Stimulated activated CD4-positive, alpha-beta T cell treated with anti-CD3 and anti-CD28 coated beads, TNF-alpha, amount 100 ng/mL, for 1 hour (primary cell): ENCODE measurements at places on chromosomes 2 and 18.

GRCh38 chr2:191870744-191871143 is 23.9 kb upstream of the CAVIN2 start:
- no peak for DNase-seq

DNA sequence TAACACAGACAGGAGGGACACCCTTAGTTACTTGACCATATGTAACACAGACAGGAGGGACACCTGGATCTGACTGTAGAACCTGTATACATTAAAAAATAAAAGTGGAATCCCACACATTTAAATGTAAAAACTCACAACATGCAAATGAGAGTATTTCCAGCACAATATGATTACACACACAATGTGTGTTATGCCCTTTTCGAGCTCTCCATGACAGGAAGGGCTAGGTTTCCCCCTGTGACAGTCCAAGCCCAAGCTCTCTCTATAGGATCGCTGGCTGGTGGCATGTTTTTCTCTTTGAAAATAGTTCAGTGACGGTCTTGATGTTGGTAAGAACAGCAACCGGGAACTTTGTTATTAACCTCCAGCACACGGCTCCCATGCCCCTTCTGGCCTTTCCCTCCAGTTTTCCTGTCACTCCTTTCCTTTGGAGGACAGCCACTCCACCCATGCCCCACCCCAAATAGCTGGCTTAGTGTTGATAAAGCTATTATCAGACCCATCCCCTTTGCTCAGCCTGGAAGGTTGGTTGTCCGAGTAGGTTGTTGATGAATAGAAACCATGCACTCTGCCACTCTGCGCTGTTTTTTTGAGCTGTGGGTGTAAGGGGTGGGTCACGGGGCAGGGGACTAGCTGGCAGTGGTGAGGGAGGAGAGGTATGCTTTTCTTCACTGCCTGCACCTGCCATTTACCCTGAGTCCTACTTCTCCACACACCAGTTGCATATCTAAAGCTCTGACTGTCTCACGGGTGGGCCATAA is 2.7 kb downstream of the RASGRP3 start:
- DNase-seq, result no peak

GRCh38 chr18:48032876-48033789 is 102.7 kb upstream of the SMAD2 start:
- no peak for DNase-seq

DNA sequence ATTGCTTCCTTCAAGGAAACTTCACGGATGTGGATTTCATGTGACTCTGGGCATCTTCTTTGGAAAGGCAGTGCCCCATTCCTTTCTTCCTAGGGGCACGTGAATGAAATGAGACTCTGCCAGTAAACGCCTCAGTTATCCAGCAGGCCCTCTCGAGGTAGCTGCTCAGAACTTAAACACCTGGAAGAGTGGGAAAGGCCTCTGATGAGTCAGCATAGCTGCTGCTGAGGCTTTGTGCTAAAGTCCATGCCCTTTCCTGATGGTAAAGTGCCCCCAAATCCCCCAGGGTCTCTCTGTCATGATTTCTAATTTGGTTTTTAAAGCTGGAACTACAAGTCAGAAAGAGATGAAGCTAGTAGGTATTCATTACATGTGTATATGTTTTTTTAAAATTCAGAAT is 3.8 kb downstream of the SLC1A4 start:
- no peak for DNase-seq

GRCh38 chr18:47595831-47596501 is 334.5 kb downstream of the SMAD2 start:
- DNase-seq, result no peak

- DNase-seq, result no peak
These were observed 67.5 kb upstream of the AMMECR1L start for GRCh38 chr2:127953128-127953718.

- no peak for DNase-seq
These were observed 3.0 kb downstream of the PLEK start for GRCh38 chr2:68367953-68368653.

GRCh38 chr2:235640926-235641723 is 147.3 kb downstream of the AGAP1 start:
- no peak for DNase-seq
